ENCODE measurements at places on chromosomes 7 and 10. TPM values are rescaled to one million over a fixed set of nuclear protein-coding genes. Genes with fewer than 3 reads are reported as not detected.
A peak's percentile ranks its signal among the peaks of the same experiment; 100 is the strongest.

Gene CEP55
- total RNA-seq, result 92.3 TPM

DNA sequence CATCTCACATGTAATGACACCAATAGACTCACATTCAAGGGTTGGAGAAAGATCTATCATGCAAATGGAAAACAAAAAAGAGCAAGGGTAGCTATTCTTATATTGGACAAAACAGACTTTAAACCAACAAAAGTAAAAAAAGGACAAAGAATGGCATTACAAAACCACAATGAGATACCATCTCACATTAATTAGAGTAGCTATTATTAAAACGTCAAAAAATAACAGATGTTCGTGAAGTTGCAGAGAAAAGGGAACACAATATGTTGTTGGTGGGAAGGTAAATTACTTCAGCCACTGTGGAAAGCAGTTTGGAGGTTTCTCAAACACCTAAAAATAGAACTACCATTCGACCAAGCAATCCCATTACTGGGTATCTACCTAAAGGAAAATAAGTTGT lies 197.0 kb downstream of the SNX13 start:
- no peak for DNase-seq

DNA sequence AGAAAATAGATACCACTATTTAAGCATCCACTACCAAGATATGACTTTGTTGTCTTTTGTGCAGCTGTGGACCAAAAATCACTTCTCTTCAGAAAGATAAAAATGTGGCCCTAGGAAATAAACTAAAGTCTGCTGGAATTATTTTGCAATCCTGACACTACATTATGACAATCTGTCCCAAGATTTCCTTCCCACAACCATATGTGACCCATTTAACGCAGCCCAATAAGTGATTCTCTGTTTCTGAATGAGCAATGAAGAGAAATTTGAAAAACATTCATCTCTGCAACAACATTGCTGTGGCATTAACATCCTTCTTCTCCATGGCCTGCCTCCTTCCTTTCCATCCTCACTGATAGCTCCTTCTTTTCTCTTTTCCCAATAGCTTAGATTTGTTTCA lies 212.0 kb downstream of the TSPAN12 start:
- no peak for DNase-seq

- peak; percentile 19 for DNase-seq
Measured at GRCh38 chr7:102291056-102291915, 4.6 kb downstream of the SH2B2 start.

DNA sequence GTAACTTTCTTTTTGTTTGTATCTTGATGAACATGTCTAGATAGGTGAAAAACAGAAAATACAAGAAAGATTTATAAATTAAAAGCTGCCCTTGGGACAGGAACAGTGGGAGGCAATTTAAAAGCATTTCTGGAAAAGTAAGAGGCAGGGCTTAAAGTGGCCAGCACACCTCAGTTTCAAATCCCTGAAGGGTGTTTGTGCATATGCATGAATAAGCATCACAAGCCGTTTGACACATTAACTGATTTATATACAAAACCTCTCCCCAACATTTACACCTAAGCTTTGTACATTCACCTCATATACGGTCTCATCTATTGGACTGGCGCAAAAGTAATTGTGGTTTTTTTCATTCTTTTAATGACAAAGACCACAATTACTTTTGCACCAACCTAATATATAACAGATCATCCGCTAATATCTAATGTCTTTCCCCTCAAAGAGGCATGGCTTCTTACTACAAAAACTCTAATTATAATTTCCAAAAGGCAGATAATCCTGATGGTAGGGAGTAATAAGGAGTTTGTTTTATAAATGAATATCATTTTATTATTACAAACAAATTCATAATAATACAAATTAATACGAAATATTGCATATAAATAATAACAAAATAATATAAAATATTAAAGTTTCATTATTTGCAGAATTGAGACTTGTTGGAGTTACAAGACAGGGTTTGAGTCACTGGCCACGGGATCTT lies 48.3 kb downstream of the LRGUK start:
- no peak for DNase-seq

Gene RNLS
- 1.8 TPM for total RNA-seq

DNA sequence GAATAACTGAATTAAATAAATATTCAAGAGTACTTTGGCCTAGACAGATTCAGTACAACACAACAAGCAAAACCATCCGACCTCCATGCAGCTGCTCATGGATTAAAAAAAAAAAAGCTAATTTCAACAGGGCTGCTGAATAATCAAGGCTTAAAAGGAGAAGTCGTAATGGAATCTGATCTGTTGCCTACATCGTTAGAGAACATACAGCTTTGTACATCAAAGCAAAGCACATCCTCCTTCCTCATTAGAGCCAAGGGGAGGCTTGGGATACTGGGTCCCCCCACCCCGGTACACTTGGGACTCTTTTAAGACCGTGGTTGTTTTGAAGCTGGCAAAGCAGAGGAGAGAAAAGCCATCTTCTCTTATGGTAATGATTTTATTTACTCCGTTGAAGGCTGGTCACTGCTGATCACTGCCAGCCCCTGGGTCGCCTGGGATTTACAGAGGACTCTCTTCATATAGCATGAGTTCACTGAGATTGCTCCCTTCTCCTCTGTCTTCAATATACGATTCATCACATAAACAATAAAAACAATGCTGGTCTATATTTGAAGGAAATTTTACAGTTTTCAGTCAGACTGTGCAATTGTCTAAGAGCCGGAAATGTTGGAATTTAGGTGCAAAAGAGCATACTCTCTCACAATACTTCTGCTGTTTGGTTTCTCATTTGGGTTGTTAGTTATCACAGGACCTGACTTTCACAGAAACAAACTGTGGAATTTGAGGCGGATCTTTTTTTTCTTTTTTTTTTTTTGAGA lies 148.8 kb downstream of the FAM107B start:
- DNase-seq, result no peak
